WERI-Rb-1 (cell line): ENCODE measurements at places on chromosomes 12 and 14.

GRCh38 chr14:77909911-77910310 is 110.0 kb downstream of the ADCK1 start:
- no peak for DNase-seq

DNA sequence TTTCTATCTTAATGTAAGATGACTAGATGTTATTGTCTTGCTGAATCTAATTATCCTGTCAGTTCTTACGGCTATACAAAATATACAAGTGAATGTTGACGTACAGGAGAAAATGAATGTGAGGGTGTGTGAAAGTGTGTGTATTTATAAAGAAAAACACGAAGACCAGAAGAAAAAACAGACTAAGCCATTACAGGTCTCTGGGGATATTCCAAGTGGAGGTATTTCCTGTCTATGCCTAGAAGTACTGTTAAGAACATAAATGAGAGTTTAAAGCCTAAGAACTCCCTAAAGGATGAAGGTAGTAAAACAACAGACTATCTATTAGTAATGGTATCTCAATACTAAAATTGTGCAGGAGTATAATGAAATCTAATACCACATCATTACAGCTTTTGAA is 7.6 kb downstream of the MDM1 start:
- DNase-seq = no peak

DNA sequence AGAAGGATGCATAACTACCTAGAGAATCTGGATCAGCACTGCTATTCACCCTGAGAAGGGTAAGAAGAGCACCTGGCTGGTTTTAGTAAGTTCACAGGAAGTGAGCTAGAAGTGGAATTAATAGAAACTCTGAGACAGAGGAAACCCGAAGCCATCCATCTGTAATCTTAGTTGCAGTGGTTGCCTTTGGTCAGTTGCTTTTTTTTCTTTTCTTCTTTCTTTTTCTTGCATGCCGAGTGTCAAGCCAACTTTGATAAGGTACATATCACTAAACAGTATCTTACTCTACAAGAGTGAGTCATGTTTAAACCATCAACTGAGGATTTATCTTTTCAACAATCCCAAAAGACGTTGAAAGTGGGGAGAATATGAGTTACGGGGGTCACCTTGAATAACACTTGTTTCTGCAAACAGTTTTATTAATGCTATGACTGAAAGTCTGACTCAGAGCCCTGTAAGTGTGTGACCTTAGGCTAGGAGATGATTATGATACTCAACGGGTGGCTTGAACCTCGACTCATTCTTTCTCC is 26.7 kb downstream of the C12orf75 start:
- DNase-seq = no peak

- no peak for DNase-seq
These were observed 3.4 kb upstream of the DLK1 start for GRCh38 chr14:100723135-100723829.

DNA sequence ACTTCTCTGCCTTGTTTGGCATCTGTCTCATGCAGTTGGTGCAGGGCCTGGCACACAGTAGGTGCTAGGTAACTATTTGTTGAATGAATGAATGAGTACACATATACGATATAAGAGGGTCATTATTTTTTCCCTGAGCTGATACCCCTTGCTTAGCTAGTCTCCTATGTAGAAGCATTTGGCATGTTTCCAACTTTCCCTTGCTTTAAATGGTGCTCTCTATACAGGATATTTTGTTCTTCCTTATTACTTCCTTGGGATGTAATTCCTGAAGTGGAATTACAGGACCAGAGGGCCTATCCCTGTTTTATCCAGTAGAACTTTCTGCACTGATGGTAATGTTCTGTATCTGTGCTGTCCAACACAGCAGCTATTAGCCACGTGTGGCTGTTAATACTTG is 250.1 kb upstream of the PWP1 start:
- no peak for DNase-seq

DNA sequence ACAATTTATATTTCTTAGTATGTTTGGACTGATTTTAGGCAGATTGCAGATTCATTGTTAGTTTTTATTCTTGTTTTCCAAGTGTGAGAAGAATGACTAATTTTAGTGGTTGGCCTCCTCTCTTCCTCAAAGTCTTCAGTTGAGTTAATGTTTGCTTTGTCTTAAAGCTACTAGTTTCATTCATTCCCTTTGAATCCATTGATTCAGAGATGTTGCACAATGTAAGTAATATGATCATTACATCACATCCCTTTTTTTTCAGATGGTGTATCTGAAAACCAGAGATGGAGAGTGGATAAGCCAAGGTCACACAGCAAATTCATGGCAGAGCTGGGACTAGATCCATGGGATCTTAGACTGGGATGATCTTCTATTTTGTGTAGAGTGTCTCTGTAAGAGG is 577.5 kb downstream of the BCL11B start:
- DNase-seq = no peak

DNA sequence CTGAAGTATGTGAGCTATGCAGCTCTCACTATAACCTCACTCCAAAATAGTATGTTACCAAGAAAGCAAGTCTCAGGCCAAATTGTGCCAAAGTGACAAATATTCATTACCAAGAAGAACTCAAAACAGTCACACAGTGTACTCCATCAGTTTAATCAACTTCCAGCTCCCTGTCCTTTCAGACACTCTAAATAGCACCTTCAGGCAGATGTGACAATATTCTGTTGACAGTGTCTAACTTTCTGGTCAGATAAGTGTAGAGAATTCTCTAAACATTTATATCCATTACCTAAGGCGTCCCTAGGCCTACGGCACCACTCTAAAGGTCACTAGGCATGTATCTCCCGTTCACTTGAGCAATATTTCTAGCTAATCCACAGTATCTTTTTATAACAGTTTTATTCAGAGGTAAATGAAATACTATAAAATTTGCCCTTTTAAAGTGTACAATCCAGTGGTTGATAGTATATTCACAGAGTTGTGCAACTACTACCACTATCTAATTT is 21.7 kb downstream of the CPNE8 start:
- no peak for DNase-seq

DNA sequence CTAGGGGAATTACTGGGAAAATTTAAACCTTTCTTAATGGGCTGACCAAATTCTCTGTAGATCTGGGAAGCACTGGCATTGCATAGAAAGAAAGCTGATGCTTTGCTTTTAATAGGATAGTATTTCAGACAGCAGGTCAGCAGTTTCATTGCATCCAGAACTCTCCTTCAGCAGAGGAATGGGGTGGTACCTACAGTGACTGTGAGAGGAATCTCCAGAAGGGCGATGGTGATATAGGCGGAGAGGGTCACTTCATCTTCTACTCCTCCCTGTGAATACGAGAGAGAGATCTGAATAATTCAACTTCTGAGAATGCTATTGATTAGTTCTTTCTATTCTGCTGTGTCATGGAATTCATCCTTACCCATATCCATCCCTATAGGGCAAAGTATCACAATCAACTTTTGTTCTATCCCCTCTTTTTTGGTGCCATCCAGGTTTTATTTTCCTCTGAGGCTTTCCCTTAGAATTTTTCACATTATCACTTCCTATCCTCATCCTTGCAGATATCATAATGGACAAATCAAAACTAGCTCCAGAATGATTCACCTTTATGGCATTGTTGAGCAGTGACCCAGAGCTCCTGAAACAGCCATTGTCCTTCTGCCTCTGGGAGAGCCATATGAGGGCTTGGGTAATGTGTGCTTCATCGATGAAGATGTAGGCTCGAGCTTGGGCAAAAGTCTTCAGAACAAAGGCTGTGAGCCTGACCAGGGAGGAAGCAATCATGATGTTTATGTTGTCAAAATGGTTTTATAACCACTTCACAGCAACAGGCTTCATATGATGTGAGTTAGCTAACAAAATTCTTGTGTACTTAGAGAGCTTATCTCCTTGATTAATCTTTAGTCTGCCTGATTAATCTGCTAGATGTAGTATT is 38.3 kb downstream of the A2M start:
- no peak for DNase-seq

DNA sequence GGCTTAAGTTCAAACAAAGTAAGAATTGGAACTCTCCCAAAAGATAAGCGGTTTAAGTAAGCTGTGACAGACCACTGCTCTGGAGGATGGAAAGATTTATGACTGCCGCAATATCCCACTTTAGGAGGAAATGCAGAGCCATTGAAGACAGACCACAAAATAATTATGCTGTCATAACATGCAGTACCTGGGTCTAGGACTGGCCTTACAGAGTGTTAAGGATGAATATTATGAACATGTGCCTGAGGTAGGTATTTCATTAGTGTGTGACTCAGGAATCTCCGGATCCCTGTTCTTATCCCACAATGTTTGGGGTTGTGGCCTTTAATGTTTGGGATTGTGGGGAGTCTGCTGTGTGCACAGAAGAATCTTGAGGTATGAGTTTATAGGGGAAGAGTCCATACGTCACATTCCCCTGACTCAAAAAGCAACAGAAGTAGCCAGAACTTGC is 114.9 kb downstream of the SAMD4A start:
- no peak for DNase-seq

DNA sequence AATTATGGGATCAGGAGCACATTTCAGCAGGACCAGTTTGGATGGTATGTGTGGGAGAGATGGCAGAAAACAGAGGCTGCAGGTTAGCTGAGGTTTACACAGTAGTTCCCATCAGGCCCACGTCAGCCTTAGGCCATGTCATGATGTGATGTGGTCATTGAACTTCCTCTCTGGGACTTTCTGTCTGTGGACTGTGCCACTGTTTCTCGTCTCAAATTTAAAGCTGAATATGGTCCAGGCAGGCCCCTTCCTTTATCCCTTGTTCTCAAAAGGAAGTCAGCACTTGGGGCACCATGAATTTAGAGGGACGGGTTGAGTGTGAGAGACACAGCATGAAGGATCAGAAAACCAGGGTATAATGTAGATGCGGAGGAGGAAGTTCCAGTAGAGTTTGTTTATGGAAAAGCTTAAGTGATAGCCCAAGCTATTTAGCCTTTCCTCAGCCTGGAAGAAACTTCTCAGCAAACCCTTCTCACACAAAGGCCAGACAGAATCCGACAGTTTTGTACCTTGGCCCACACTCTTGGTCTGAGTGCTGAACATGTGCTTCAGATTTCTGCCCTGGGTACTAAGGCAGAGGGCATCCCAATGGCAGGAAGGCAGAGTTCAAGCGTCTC is 3.6 kb upstream of the IGFBP6 start:
- no peak for DNase-seq

DNA sequence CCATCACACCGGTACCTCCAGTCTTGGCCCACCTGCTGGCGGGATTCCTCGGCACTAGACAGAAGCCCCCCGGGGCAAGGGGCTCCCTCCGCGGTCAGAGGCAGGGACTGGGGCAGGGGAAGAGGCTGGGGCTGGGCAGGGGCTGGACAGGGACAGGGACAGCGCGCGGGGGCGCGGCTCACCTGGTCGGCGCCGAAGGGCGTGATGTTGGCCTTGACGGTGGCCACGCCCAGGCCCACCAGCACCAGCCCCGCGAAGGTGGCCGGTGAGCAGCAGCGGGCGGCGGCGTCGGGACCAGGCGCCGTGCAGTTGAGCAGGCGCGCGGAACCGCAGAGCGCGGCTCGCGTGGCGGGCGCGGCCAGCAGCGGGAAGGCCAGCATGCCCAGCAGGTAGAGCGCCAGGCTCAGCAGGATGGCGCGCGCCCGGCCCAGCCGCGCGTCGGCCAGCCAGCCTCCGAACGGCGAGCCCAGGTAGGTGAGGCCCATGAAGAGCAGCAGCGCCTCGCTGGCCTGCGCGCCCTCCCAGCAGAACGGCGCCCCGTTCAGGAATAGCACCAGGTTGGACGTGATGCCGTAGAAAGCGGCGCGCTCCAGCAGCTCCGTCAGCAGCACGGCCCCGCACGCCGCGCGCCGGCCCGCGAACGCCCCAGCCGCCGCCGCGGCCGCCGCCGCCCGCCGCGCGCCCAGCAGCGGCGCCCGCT is 392 bp downstream of the SLC15A4 start:
- peak; percentile 48 for DNase-seq

DNA sequence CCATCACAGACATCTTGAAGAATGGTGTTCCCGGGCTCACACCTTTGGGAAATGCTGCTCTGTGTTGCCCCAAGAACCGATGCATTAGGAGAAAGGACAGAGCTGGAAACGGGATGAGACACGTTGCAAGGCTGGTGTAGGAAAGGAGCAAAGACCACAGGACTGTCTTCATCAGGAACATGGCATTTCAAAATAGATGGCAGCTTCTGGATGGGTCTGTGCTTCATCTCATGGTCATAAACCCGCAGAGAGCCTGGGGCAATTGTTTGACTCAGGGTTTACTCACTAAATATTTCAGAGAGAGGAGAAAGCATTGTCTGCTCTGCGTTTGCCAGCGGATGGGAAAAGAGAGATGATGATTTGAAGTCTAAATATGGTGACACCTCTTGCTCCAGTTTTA is 76.3 kb downstream of the CACNA1C start:
- no peak for DNase-seq

DNA sequence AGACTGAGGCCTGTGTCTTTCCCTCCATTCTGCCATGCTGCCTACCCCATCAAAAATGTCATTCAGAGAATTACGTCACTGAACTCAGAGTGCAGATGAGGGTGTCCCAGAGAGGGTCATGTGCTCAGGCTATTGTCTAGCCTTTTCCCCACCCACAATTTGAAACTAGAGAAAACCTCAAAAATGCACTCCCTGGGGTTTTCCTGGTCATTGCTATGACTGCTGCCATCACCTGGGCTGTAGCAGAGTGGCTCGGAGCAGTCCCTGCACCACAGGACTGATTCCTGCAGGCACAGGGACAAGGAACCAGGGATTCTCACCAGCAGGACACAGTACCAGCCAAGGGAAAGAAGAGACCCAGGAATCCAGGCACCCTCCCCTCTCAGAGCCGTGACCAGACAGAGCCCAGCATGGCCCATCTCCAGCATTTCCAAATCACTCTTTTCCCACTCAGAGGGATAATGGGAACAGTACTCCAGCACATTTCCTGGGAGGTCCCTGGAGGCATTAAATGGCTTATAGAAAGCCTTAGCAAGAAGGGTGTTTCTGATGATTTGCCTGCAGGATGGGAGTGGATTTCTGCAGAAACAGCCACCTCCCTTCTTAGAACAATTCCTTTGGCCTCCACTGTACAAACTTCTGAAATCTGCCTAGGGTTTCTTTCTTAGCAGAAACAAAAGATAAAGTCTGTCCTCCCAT is 45.9 kb downstream of the VWF start:
- no peak for DNase-seq

GRCh38 chr12:91579516-91580263 is 397.1 kb upstream of the DCN start:
- no peak for DNase-seq

GRCh38 chr12:74391283-74391682 is 146.4 kb upstream of the ATXN7L3B start:
- no peak for DNase-seq

DNA sequence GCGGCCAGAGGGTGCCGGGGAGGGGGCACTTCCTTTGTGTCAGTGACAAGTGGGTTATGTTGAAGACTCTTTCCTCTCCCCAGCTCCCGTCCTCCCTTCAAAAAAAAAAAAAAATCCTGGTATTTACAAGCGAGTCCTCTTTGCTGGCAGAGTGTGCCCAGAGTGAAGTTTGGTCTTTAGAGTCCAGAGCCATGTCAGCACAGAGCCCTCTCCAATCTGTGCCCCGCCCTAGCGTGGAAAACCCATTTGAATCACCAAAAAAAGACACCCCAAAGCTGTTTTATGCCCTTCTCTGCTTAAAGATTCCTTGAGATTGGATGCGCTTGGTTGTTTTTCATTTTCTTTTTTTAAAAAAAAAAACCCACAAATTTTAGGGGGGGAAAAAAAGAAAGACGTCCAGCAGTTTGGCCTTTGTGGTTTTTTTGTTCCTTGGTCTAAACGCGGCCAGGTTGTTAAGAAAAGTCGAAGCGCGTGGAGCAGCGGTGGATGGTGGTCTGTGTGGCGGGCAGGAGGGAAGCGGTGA is 3.3 kb downstream of the NKX2-1 start:
- no peak for DNase-seq
